ENCODE measurements at places on chromosomes 5 and 9.
A peak's percentile ranks its signal among the peaks of the same experiment; 100 is the strongest.

- no peak for DNase-seq
These were observed 10.3 kb downstream of the SMC2 start for GRCh38 chr9:104104360-104104759.

DNA sequence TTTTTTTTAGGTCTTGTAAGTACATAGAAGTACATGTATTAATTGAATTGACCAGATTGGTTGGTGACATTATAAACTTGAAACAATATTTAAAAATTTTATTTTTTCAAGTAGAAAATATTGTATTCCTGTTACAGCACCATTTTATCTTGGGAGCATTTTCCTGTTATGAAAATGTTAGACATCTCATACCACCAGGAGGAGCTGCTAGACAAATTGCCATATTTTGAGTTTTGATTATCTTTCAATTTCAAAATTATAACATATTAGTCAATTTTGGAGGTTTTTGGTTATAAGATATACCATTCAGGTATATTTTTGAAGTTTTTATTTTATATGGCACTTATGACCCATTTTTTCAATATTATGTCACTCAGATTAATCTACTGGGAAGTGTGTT is 84.4 kb downstream of the CNTLN start:
- no peak for DNase-seq

DNA sequence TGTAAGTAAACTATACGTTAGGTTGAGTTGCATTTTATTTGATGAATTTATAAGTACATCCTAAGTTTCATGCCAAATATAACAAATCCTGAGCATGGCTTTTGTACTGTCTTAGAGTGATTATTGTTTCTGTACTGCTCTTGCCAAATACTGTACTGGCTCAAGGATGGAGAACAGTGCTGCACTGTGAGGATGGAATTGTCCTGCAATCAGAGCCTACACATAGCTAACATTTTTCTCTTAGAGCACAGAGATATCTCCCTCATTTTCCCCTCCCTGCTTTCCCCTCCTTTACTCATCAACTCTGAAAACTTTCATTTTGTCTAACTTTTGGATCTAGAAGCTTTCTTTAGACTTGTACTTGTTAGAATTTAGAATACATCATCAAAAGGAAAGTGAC is 28.3 kb downstream of the LRRC70 start:
- DNase-seq: no peak

DNA sequence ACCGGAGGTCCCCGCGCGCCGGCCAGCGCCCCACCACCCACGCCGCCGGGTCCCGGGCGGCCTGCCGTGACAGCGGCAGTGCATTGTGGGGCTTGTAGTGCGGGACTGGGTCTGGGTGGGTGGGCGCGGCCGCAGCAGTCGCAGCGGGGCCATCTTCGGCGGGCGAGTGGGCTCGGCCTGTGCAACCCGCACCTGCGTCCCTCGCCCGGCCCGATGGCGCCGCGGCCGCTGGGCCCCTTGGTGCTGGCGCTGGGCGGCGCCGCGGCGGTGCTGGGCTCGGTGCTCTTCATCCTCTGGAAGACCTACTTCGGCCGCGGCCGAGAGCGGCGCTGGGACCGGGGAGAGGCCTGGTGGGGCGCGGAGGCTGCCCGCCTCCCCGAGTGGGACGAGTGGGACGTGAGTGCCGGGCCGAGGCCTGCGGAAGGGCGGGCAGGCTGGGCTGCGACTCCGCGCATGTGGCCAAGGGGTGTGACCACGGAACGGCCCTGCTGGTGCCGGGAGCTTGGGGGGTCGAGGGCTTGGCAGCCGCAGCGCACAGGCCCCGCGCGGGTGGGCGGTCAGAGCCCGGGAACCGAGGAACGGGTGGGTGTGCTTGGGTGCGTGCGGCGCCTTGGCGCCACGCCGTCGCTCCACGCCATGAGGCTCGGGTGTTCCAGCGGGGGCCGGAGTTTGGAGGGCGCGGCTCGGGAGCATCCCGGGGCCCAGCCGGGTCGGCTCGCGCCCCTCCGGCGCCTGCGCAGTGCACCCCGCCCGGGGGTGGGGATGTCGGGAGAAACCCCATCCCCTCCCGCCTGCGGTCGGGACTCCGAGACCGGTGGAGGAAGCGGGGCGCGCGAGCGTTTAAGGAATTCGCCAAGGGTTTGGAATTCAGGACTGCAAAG is at the start of gene ARL10:
ARL10 (plus strand) TSS at position 137 of the 881 bp plus-strand sequence; CDS start at position 214, 77 bp downstream.
- DNase-seq: no peak

DNA sequence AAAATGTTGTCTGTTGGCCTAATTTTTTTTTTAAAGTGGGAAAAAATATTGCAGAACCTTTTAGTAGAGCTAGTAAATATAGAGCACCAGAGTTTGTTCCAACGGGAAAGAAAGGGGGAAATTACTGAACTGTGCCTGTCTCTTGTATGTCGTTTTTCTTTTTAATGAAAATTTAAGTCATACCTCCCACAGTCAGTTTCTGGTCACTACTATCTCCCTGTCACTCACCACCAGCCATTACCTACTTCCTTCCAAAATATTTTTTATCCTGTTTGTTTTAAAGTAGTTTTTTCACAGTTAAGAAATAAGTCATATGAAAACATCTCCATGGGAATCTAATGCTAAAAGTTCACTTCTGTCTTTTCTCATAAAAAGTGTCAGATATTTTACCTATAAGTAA is 21.3 kb downstream of the GPR151 start:
- DNase-seq: no peak

DNA sequence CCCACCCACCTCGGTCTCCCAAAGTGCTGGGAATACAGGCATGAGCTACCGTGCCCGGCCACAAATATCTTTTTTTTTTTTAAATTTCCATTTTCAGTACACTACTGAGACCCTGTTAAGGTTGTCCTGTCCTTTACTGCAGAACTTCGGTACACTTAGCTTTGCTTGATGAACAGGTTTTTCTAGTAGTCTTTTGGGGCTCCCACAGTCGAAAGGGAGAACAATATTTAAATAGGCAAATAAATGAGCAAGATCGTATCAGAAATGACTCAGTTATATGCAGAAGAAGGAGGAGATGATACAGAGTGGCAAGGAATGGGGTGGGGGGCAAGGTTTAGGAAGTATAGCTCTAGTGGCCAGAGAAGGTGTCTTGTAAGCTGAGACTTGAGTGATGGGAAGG is 52.7 kb downstream of the MSX2 start:
- DNase-seq: no peak

DNA sequence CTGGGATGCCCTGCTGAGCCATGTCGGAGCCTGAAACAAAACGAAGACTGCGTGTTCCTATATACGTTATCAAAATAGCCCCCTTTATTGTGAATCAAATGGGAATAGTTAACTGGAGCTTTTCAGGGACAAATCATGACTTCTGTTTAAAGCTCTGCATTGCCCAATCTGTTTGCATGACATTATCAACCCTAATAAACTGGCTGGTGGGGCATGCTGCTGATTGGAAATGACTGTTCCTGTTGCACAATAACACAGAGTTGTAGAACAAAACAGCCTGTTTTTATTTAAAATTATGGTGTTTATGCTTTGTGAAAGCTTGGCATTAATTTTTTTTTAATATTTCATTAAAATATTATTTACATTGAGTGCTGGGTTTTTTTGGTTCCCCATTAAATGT is 215.5 kb downstream of the TMEM167A start:
- DNase-seq: no peak

- no peak for DNase-seq
These were observed 139.8 kb downstream of the COL23A1 start for GRCh38 chr5:178450121-178451028.

DNA sequence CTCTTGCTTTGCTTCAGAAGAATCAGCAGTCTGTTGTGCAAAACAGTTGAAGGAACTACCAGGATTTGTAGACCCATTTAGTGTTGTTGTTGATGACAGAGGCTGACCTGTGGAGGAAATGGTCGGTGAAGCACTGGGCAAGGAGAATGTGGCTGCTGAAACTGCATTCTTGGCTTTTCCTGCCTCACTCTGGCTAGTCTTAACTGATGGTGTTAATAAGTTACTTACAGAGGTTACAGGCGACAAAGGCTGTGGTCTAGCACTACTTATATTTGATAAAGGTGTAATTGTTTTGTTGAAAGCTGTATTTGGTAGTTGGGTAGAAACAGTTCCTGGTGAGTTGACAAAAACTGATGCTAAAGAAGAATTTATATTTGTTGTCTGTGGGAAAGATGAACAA is 31.5 kb downstream of the MLANA start:
- DNase-seq: no peak

- DNase-seq: peak; percentile 17
These were observed 47.4 kb upstream of the BARX1 start for GRCh38 chr9:94002316-94003140.

GRCh38 chr9:91682806-91683205 is 259.2 kb upstream of the NFIL3 start:
- DNase-seq: no peak

DNA sequence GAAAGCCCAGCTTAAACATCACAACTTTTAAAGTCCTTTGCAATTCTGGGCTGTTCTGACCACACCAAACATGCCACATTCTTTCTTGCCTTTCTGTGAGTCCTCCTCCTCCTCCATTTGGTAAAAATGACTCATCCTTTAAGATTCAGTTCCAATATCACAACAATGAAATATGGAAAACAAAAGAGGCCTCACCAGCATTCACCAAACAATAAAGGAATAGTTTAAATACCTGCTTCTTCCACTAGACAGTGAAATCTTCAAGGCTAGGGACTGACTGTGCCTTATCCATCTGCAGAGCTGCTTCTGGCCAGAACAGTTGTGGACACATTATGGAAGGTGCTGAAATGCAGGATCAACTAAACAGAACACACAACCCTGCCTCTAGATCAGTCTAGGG is 36.0 kb downstream of the NR6A1 start:
- DNase-seq: no peak

DNA sequence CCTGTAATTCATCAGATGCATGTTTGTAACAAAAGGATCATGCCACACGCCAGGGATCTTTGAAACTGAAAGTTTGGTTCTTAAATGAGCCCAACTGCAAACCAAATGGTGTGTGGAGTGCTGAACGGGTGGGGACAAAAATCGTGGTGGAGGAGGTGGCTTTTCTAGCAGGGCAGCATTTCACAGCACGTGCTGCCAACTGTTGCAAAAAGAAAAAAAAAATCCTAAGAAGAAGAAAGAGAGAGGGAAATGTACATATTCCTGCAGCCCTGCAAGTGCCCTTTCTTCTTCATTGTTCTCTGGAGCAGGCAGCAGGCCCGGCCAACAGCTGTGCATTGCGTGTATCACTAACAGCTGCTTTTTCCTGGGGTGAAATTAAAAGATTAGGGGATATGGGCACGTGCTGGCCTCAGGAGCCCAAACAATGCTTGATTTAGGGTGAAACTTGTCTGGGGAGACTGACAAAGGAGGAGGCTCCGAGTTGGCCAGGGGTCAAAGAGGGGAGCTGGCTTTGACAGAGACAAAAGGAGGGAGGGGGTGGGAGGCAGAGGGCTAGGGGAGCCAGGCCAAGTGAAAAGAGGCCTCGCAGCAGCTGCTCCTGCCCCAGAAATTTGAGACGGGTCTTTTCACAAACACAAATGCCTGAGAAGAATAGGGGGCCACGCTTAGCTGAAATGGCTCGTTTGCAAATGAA is 73.0 kb downstream of the GADD45G start:
- DNase-seq: no peak

DNA sequence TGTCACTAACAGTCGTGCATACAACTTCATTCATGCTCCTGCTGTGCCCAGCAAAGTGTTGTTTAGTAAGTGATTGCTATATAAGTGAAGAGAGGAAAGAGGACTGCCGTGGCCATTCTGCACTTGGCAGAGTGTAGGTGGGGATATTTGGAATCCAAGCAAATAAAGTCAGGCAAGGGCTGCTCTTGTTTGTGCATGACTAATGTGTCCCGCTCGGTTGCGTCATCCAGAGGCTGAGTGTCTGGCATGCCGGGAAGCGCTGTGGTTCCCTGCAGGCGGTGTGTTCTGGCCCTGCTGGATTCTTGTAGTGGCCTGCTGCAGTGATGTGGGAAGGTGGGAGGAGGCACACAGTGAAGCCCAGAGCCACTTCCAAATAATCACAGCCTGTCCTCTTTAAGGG is 136.9 kb upstream of the ANKH start:
- DNase-seq: no peak

DNA sequence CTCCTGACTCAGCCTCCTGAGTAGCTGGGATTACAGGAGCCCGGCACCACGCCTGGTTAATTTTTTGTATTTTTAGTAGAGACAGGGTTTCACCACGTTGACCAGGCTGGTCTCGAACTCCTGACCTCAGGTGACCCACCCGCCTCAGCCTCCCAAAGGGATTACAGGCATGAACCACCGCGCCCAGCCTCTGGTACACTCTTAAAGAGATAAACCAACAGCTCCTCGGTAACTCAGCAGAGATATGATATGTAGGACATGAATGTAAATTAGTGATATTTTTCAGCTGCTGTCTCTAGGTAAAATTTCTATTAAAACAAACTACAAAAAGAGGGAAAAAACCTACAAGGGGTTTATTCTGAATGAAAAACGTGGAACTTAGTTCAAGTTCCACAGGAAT is 42.8 kb upstream of the HK3 start:
- no peak for DNase-seq

GRCh38 chr9:34498553-34498952 is 24.2 kb downstream of the ENHO start:
- DNase-seq: no peak

- DNase-seq: no peak
These were observed 220.0 kb downstream of the KDM4C start for GRCh38 chr9:6977761-6978160.

GRCh38 chr5:10934783-10935355 is 173.8 kb upstream of the DAP start:
- DNase-seq: no peak

DNA sequence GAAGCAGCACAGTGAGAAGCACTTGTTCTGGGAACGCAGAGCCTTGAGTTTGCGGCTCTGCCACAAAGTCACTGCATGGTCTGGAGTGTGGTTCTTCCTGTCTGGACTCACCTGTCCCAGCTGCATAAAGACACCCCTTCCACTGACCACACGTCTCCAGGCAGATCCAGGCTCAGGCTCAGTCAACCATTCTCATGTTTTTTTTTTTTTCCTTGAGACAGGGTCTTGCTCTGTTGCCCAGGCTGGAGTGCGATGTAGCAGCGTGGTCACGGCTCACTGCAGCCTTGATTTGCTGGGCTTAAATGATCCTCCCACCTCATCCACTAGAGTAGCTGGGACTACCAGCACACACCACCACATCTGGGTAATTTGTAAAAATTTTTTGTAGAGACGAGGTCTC is 102.9 kb upstream of the KLF4 start:
- DNase-seq: no peak

GRCh38 chr5:163434401-163434866 is 3.0 kb upstream of the CCNG1 start:
- DNase-seq: no peak

DNA sequence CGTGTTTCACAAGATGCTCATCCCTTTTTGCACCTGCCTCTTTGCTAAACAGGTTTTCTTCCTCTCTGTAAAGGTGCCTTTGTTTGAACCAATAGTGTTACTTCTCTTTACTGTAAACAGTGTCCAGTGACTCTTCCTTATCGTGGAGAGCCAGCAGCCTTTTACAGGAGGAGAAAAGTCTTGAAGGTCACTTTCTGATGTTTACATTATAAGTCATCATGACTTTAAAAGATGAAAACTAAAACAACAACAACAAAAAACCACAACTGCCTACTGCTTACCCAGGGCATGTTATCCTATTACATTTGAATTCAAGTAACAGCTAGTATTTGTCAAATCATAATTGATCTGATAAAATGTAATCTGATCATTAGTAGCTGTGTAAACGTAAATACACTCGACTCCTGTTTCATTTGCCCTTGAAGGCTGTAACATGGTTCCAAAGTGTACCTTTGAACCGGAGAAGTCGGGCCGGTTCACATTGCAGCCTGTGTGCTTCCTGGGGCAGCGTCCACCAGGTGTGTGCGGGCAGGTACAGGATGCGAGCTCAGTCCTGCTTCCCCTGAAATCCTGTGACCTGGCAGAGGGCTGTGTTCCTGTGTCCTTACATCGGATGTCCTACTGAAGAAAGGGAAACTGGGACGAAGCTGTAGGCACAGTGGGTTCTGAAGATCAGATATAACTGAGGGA is 118.1 kb downstream of the C9orf152 start:
- no peak for DNase-seq
